ENCODE measurements at places on chromosomes 2 and 18.
A peak's percentile ranks its signal among the peaks of the same experiment; 100 is the strongest.

DNA sequence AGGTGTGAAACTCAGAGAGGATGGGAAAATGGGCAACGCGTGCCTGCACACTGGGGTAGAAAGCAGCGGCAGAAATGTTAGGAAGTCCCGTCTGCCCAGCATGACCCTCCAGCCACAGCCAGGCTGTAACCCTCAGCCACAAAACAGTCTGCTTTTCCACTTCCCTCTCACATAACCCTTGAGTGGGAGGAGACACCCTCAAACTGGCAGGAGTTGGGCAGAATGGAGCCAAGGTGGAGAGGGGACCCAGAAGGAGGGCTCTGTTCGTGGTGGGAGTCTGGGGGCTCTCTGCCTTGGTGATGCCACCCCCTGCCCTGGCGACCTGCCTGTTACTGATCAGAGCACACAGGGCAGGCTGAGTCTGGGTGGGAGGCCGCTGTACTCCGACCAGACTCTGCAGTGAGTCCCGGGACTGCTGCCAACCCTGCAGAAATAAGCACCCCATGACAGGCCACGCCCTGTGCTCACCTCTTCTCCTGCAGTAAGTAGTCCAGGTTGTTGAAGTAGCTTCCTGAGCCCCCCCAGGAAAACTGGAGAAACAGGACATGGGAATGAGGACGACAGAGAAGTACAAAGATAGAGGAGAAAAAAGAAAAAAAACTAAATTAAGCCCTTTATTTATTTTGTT is 16.0 kb downstream of the FAM178B start:
- DNase-seq, result no peak

DNA sequence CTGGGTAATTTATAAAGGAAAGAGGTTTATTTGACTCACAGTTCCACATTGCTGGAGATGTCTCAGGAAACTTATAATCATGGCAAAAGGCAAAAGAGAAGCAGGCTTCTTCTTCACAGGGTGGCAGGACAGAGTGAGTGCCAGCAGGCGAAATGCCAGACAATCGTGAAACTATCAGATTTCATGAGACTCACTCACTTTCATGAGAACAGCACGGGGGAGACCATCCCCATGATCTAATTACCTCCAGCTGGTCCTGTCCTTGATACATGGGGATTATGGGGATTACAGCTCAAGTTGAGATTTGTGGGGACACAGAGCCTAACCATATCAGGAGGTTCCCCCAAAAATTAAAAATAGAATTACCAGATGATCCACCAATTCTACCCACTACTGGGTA is 675.5 kb upstream of the SLC8A1 start:
- DNase-seq, result peak; percentile 33

- no peak for DNase-seq
Measured at GRCh38 chr18:63199743-63200241, 119.8 kb downstream of the BCL2 start.

DNA sequence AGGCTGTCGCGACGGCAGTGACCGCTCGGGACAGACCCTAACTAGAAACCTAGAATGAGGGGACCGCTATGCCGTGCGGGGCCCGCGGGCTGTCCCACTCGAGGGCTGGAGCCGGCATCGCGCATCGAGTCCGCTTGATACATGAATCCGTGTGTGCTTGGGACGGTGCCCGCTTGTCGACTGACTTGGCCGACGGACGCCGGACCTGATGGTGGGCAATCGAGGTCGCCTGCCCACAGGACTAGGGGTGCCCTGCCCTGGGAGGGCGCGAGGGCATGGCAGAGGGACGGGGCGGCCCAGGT is 749 bp upstream of the PTMA start:
- no peak for DNase-seq

DNA sequence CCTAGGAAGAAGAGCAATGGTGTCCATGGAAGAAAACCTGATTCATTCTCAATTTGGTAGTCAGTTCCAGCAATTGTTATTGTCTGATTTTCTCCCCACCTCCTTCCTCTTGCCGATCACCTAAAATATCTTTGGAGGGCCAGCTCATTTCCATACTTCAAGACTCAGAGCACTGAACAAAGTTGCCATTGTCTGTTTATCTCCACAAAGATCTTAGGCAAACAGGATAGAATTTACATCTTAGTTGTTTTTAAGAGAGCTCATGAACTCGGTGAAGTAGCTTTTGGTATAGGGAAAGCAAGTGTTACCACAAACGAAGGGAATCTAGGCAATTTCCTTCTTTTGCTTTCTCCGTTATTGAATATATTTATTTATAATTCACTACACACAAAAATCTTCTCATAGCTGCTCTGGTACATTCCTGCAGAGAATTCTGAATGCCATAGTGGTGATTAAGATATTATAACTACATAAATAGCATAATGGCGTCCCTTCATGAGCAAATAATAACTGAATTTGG is 41.5 kb upstream of the CHST9 start:
- DNase-seq, result no peak

DNA sequence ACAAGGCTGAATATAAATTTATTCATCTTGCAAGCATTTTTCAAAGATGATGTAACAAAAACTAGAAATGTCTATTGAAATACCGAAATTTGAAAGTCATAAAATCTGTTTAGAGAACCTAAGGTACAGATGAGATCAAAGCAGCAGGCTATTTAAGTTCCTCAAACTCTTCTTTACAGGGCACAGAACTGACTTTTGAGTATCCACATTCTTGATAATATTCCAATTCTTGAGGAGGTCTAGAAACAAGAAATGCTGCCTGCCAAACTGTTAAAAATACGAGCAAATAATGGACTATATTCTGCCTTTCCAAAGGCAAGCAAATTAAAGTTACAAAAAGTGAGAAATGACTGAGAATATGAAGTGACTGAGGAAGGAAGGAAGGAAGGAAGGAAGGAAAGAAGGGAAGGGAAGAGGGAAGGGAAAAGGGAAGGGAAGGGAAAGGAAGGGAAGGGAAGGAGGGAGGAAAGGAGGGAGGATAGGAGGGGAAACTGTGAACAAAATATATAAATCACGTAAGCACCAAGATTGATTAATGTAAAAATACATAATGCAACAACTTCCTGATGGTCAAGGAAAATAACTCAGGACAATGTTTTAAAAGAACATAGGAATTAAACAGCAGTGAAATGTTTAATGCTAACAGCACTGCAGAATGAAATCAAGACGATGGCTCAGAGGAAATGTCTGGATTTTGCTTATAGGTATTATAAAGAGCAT is 248.9 kb upstream of the HNRNPA3 start:
- no peak for DNase-seq
